ENCODE measurements at places on chromosomes 2 and 18.

DNA sequence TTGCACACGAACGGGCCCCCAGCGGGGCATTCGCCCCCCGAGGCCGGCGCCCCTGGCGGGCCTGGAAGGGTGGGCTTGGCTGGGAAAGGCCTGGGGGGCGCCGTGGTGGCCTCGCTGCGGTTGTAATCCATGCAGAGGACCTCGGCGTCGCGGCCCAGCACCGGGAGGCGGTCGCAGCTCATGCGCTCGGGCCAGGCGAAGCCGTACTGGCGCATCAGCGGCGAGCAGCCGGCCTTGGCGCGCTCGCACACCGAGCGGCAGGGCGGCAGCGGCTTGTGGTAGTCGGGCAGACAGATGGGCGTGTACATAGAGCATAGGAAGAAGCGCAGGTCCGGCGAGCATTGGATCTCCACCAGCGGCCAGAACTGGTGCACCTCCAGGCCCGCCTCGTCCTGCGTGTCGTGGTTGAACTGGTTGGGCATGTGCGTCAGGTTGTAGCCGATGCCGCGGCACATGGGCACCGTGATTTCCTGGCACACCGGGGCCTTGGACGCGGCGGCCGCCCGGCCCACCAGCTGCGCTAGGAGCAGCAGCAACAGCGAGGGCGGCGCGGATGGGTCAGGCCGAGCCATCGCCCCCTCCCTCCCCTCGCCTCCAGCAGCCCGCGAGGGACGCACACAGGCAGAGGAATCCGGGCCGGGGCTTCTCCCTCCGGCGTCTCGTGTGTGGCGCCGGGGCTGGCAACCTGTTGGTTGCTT lies 1.4 kb downstream of the FZD5 start:
- no peak for DNase-seq

- peak; percentile 56 for DNase-seq
Measured at GRCh38 chr2:219308142-219309101, 779 bp downstream of the PTPRN start.

GRCh38 chr2:218998414-218999002 lies 5.3 kb upstream of the CRYBA2 start:
- DNase-seq, result no peak

DNA sequence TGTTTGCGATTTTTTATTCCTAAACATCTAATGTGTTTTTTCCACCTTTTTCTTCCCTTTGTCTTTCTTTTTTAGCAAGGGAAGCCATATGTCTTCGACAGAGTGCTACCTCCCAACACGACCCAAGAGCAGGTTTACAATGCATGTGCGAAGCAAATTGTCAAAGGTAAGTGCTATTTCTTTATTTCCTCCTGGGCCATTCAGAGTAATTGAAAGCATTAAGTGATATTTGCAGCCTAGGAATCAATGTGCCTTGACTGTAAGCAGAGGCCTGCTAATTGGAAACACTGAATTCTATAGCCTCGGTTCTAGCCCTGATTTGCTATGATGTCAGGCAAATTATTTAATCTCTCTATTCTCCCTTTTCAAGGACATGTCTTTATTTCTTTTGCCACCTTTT lies 47.0 kb downstream of the KIF5C start:
- DNase-seq, result no peak

GRCh38 chr2:39120521-39120770 lies 405 bp downstream of the SOS1 start:
- DNase-seq, result no peak

DNA sequence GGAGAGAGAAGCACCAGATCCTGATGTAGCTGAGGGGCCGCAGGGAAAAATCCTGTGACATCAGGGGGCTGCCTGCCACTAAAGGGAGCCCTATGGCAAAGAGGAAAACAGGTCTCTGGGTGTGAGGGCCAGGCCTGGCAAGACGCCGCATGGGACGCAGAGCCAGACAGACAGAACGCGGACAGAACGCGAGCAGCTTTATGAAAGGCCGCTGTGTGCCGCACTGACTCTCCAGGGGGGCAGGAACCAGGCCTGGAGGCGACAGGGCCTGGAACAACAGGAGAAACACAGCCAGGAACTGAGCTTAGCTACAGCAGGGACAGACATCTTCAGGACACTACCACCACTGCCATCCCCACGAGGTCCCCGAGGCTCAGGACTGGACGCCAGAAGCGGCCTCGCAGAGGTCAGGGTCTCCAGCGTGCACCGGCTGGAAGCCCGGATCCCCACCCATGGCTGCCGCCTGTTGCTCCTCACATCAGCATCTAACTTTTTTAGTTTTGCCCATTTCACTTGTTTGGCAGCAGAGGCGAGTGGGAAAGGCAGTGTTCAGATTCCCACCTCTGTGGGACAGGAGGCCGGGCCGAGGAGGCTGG lies 131.6 kb downstream of the VAPA start:
- DNase-seq, result peak; percentile 68

GRCh38 chr2:58131191-58132011 lies 84.8 kb downstream of the VRK2 start:
- no peak for DNase-seq

- no peak for DNase-seq
Measured at GRCh38 chr2:152240559-152241231, 65.1 kb upstream of the STAM2 start.

DNA sequence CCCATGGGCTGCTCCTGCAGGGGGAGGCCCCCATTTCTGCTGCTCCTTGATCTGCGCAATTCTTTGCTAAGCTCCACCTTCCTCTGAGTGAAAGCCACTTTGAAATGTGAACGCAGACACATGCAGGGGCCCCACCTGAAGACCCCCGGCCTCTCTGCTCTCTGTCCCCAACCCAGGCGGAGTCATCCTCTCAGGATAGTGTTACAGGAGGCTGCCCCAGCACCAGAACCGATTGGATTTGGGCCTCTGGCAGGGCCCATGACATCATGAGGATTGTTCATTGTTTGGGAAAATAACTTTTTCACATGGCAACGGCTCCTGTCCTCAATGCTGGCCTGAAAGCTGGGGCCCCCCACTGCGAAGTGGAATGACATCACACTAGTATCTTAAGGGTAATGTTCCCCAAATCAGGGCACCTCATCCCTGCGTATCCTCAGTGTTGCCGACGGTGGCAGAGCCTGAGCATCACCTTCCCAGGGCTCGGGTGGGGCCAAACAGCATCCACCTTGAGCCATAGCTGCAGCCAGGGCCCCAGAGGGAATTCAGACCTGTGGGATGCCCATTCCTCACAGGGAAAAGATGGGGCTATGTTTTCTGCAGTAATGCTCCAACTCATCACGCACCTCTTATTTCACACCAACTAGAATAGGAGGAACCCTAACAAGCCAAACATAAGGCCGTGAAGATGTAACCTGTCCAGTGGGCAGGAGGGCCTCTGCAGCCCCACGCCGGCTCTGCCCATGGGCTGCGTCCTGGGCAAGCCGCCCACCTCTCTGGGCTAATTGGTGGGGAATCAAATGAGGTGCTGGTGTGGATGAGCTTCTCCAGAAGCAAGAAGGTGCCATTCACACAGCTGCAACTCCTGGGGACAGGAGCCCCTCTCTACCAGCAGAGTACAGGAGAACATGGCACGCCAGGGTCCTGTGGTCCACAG lies 2.7 kb upstream of the ERFE start:
- DNase-seq, result no peak

- no peak for DNase-seq
Measured at GRCh38 chr2:96320326-96320725, 4.8 kb upstream of the ITPRIPL1 start.

DNA sequence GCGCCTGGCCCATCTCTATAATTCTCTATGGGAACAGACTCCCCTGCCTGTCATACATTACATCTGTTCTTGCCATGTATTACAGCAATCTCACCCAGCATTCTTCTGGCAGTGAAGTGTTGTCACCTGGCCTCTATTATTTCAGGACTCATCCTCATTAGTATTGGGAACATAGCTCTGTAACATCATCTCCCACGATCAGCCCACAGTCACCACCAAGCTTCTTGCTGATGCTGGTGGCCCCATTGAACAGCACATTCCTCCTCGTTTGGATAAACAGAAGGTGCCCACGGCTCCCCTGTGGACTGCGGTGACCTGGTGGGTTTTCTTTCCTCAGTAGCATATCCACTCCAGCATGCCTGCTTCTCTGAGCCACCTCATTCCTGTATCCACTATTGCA lies 21.5 kb downstream of the CHCHD5 start:
- no peak for DNase-seq

DNA sequence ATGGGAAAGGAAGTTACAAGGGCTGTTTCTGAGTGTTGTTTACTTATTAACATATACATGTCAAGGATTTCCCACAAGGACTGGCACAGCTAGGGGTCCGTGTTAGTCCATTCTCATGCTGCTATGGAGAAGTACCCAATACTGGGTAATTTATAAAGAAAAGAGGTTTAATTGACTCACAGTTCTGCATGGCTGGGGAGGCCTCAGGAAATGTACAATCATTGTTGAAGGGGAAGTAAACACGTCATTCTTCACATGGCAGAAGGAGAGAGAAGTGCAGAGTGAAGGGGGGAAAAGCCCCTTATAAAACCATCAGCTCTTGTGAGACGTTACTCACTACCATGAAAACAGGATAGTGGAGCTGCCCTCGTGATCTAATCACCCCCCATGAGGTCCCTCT lies 128.9 kb upstream of the CELF4 start:
- no peak for DNase-seq

- no peak for DNase-seq
Measured at GRCh38 chr18:21315741-21316197, 73.7 kb downstream of the GREB1L start.

DNA sequence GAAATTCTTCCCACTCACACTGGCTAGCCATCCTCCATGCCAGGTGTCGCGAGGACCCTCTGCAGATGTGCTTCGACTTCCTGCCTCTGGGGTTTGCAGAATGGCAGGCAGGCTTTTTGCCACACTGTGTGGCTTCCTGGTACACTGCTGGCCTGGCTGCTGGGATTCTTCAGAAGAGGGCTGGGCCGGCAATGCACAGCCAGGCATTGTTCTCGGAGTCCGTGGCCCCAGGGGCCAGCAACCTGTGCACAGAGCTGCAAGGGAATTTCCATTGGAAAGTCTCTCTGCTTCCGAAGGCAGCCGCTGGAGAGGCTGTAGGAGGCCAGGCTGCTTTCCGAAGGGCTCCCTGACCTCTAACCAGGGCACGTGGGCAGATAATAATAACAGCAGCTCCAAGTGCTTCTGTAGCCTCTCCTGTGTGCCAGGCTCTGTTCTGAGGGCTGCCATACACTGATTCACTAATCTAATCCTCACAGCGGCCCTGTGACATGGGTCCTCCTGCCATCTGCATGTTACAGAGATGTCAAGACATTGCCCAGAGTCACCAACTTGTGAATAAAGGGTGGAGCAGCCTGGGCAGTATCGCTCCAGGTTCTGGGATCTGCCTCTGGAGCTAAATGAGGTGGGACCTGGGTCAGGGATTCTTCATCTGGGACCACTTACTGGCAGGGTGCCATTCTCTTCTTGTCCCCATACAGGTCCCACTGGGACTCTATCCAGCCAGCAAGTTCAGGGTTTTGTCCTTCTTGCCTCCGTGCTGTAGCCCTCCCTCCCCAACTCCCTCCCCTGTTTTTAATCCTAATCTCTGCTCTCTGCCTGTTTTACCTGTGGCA lies 5.0 kb downstream of the LDLRAD4 start:
- no peak for DNase-seq

DNA sequence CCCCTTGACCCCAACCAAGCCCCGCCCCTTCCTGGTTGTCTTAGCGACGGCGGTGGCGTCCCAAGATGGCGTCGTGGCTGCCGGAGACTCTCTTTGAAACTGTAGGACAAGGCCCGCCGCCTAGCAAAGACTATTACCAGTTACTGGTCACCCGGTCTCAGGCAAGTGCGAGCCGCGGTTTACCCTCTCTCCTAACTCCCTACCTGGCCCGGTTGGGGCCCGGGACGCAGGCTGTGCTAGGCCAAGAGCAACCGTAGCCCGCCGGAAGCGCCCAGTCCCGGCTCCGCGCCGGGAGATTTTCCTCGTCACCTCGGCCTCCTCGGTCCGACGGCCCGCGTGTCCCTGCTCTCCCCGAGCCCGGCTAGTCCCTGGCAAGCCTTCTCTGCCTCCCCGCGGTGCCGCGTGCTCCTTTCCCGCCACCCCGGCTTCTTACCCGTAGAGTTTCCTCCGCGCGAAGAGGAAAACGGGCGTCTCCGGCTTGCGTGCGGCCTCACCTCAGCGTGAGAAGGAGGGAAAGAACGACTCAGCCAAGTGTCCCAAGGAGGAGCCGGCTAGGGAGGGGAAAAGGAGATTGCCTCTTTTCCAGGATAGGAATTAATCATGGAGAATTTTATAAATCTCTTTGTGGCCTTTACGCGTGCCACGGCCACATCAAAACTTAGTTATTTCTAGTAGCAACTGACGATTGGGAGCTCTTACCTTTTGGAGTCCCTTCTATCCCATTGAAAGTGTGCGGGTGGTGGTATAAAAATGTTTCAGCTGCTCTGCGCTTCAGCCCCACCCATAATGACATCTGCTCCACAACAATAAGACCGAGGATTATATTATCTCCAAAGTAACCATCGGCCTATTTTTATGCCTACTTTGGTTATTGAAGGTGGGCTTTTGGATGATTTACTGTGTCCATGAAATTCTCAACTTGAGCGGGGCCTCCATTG lies at the start of gene FBXO36:
Gene FBXO36 (plus strand): TSS at position 55 of the 938 bp plus-strand sequence. CDS start 11 bp downstream, at position 66.
- DNase-seq, result peak; percentile 82

DNA sequence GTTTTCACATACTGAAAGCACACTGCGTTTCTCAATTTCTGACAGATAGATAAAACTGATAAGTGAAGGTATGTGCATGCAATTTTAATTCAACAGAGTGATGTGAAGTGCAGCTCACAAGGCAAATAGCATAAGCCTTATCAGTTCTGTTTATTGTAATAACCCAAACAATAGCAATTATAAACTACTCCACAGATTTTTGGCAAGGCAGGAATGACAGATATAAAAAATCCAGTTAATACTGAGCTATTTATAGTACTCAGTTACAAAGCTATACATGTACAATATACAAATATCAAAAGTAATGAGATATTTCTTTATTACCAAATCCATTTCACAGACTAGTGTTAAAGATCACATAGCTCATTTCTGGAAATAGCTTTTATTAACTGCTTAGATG lies 210.9 kb upstream of the KLHL14 start:
- no peak for DNase-seq

DNA sequence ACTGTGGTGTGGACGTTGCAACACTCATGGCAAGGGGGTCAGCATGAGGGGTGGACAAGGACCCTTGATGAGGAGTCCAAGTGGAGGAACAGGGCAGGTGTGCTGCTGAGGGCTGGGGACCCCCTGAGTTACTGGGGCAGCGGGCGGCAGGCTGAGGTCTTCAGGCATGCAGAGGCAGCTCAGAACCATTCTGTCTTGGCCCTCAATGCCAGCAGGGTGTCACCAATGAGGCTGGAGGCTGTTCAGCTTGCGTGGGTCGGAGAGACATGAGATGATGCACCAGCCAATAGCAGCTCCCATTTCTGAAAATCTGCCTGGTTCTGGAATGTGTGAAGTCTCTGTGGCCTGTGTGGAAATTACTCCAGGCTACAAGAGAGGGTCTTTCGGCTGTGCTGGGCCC lies 105.4 kb downstream of the INHBB start:
- DNase-seq, result no peak

DNA sequence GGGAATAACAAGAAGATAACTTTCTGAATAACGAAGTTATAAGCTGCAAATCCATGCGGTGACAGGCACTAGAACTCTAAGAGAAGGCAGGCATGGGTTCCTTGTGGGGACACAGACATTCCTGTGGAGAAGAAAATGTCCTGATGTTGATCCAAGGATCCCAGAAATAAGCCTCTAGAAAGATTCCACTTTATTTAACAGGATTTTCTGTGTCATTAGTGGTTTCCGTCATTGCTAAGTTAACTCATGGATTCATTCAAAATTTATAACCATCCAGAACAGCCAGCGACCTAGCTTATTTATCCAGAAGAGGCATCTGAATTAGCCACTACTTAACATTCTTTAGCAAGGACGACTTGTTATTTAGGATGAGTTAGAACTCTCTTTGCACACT lies 10.0 kb upstream of the CD302 start:
- DNase-seq, result no peak

GRCh38 chr2:236026841-236027240 lies 141.3 kb downstream of the GBX2 start:
- DNase-seq, result no peak

Data from head of caudate nucleus (tissue), 42 donors.